ENCODE measurements at places on chromosomes 16 and 17. TPM values are rescaled to one million over a fixed set of nuclear protein-coding genes. Genes with fewer than 3 reads are reported as not detected.

The STAC2 gene
- total RNA-seq: 1.0 TPM

DNA sequence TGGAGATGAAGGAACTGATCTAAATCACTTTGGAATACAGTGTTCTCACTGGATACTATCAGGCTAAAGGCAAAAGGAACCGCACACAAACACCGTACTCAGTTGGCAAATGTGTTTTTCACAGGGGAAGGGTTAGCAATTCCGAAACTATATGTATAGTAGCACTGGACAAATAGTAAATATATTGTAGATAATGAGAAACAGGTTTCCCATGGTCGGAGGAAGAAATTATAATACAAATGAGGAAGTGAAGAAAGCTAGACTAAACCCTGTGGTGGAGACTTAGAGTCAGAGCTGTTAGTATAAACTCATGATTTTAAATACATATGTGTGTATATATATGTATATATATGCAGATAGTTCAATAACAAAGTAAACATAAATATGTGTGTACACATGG is 414.1 kb upstream of the SALL1 start:
- no peak for DNase-seq

The SRCAP gene
- 100.0 TPM for total RNA-seq

The CLEC18C gene
- total RNA-seq: 0.73 TPM

The PPP1R27 gene
- total RNA-seq: not detected

DNA sequence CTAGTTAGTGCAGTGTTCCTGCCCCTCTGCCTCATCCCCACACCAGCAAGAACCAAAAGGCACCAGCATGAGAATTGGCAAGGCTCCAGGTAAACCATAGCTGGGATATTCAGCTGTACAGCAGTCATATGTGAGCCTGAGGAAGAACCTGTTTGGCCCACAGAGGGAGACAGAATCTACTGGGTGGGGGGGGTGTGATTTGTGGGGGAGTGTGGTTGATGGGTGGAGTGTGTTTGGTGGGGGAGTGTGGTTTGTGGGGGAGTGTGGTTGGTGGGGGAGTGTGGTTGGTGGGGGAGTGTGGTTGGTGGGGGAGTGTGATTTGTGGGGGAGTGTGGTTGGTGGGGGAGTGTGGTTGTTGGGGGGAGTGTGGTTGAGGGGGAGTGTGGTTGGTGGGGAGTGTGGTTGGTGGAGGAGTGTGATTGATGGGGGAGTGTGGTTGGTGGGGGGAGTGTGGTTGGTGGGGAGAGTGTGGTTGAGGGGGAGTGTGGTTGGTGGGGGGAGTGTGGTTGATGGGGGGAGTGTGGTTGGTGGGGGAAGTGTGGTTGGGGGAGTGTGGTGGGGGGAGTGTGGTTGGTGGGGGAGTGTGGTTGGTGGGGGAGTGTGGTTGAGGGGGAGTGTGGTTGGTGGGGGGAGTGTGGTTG is 19.5 kb downstream of the MINK1 start:
- no peak for DNase-seq

DNA sequence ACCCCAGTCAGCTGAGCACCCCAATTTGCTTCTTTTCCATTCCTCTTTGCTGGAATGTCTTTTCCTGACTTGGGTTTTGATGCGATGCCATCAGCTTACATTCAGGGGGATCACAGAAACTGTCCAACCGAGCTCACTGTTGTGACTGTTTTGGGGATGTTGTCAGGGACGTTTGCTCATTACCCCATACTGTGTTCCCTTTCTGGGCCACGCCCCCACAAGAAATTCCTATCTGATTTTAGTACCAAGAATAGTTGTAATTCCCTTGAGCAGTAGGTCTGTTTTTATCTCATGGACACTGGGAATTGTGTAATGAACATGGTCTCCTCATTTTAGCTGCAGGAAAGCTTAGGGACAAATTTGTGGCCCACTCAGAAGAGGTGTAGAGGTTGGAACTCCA is 2.6 kb upstream of the NTN1 start:
- DNase-seq: no peak

The HBA2 gene
- total RNA-seq: not detected

DNA sequence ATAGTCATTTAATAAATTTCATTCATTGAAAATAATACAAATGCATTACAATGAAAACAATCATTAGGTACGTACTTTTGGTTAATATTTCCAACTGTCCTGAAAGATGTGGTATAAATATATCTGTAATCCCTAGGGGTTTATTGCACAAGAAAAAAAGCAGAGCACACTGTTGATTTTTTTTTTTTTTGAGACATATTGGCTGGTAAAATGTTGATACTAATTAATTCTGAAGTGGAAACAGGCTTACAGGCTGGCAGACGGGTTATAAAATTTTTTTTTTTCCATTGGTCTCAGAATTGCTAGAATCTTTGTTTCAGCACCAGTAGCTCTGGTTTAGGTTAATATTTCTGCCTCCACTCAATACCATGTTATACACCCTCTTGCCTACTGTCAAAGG is 193.6 kb downstream of the MAP2K6 start:
- no peak for DNase-seq

- no peak for DNase-seq
Measured at GRCh38 chr16:57998486-57998885, 2.0 kb downstream of the ZNF319 start.

DNA sequence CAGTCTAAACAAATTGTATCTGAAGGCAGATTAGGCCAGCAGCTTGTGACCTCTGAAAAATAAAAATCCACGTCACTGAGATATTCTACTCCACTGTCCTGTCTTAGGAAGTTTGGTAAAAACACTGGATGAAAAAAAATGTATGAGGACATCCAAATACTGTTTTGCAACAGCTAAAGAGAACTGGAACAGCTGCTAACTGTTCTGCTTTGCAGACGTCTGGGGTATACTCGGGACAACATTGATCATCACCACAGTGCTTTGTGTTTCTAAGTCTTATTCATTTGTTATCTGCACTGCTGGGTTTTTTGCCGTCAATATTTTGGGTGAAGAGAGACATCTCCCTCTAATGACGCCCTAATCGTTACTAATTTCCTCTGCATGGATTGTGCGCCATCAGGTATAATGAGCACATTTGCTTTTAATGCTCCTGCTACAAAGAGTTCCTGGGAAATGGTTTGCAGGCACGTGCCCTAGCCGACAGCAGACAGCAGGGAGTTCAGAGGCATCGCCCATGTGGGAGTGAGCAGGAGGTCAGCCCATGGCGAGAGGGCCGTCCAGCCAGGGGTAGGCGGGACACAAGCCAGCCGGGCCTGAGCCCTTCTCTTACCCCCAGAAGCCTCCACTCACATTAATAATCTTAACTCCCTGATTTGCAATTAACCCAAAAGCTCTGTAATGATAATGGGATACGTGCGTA is 87.0 kb downstream of the CBLN1 start:
- DNase-seq: no peak

DNA sequence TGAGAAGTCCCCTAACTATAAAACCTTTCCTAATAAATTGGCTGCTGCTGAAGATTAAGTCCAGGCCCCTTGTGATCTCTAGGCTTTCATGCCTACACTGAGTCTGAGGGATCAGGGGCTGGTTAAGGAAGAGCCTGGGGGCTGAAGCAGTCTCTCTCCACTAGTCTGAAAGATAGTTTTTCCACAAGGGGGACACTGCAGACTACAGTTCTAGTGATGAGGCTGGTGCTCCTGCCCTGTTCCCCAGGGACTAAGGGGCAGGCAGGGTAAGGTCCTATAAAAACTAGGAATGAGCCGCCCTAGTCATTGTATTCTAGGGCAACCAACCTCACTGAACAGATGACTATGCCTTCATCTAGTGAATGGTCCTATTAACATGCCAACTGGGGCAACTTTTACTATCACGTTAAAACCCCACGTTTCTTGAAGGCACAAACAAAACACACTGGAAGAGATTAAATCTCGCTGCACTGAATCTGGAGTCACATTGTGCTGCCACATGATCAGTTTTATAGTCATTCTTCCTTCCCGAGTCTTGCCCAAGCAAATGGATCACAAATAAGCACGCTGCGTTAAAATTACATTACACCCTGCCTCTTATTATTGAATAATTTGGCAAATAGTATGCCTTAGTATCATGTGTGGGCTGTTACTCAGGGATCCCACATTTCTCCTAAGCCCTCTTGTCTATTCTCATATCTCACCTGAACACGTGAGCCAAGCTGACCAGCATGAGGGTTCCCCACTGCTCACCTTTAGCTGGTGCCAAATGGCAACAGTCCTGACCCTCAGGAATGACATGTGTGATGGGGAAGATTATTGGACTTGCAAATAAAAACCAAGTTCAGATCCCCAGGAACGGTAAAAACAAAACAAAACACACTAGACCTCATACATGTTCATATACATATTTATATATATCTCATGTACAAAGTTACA is 95.4 kb upstream of the TOB1 start:
- no peak for DNase-seq

DNA sequence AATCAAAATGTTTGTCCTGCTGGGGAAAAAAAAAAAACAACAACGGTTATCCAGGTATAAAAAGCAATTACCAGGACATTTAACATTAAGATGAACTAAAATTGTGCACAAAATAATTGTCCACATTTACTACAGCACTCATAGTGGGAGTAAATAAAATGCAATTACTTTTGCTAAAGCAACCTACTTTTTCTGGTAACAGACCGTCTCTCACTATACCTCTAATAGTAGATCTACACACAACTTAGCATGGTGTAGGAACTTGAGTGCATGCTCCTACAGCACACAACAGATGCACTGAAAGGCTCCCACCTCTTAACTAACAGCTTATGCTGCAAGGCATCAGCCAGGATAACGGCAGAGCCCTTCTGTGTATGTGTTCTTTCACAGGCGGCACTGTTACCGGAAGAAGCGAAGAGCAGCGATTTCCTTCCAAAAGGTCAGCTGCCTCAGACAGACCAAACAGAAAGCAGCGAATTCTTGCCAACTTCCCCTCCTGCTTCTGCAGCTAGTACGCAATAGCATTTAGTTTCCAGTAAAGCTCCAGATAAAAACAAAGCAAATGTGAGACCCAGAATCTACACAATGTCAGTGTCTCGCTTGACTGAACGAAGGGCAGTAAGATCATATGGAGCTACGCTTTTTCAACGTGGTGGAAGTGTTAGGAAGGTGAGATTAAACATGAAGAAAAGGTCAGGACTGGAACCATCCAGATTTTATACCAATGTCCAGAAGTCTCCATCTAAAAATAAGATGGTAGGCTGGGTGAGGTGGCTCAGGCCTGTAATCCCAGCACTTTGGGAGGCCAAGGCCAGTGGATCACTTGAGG is 27.6 kb downstream of the STAT5B start:
- DNase-seq: peak; percentile 8

- DNase-seq: no peak
Measured at GRCh38 chr17:3167574-3167973, 29.7 kb upstream of the OR1A2 start.

The CDH8 gene
- total RNA-seq: 7.1 TPM

- DNase-seq: no peak
Measured at GRCh38 chr17:75941442-75941819, 589 bp upstream of the FBF1 start.

GRCh38 chr16:16071631-16072244 is 122.3 kb downstream of the ABCC1 start:
- no peak for DNase-seq

- no peak for DNase-seq
Measured at GRCh38 chr17:41171886-41172285, 3.9 kb upstream of the KRTAP4-3 start.

GRCh38 chr17:32688221-32688620 is 188.7 kb downstream of the MYO1D start:
- DNase-seq: no peak

GRCh38 chr17:53227514-53227913 is 595.2 kb upstream of the KIF2B start:
- DNase-seq: no peak

GRCh38 chr17:57033296-57033695 is 51.8 kb upstream of the AKAP1 start:
- DNase-seq: no peak

The CFAP119 gene
- total RNA-seq: 18.5 TPM

DNA sequence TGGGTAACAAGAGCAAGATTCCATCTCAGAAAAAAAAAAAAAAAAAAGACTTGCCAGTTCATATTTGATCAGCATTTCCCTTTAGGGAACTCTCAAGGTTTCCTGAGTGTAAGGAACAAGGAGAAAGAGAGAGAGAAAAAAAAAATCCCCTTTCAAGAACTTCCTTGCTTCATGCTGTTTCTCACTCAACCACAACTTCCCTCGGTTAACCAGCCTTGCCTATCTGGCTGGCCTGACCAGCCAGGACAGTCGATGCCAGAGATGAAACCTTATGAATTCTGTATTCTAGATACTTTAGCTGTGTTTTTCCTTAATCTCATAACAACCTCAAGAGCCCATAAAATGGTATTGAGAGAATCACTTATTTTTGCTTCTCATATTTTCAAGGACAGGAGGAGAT is 2.6 kb upstream of the N4BP1 start:
- DNase-seq: no peak

DNA sequence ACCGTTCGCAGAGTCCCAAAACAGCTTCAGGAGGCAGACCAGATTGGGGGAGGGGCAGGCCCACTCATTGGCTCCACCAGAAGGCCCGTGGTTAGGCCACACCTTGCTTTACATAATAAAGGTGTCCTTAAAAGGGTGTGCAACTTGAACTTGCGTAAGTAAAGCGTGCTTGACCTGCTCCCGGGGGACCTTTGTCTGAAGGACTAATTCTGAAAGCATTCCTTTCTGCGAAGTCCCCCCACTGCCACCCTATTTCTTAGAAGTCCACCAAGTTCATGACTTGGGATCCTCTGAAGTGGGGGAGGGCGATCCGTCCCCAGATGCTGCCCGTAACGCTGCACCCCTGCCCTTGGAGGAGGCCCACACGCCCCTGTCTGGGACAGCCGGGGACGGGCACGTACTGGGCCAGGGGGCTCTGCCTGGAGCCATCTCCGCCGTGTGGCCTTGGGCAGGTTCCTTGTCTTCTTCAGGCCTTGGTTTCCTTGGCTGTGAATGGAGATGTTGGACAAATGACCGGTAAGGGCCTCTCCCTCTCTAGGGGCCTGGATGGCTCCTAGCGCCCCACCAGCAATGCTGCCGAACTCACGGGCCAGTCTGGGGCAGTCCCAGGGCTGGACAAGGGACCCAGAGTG is 823 bp upstream of the ZNF469 start:
- no peak for DNase-seq

GRCh38 chr16:1133271-1133670 is 19.6 kb upstream of the CACNA1H start:
- no peak for DNase-seq

DNA sequence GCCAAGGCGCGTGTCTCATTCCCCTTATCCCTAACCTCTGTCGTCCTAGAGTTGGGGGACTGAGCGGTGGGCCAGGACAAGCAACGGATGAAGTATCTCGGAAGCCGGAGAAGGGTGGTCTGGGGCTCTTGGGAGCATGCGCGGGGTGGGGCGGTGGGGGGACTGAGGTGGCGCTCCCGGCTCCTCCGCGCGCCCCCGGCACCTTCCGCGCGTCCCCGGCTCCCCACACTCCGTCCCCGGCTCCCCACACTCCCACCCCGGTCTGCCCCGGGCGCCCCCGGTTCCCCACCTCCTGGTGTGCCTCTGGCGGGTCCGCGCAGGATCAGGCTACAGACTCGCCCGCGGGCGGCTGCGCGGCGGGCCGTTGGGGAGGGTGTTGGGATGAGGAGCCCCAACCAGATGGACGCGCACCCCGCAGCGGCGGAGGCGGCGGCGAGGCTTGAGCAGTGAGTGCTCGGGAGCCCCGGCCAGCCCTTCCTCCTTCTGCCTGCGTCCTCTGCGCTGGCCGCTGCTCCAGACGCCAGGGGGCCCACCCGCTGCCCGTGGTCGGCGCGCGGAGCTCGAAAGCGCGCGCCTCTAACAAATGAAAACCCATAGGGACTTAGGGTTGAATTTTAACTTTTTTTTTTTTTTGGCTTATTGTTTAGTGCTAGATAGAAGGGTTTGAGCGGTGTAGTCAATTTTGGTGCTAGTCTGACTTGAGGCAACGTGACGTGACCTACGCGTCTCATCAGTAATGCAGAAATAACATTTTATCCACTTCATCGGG is 5.6 kb upstream of the CRYM start:
- peak; percentile 71 for DNase-seq

GRCh38 chr17:9979463-9979995 is 74.5 kb upstream of the RCVRN start:
- DNase-seq: no peak

The MYH1 gene
- total RNA-seq: not detected
